Thyroid gland (tissue), 4 donors: ENCODE measurements at places on chromosomes 1 and 21. TPM values are rescaled to one million over a fixed set of nuclear protein-coding genes. Genes with fewer than 3 reads are reported as not detected.
A peak's percentile ranks its signal among the peaks of the same experiment; 100 is the strongest.

Gene IL19
- total RNA-seq = not detected

Gene RASSF5
- total RNA-seq = 14.0 TPM

Gene IQCC
- 5.4 TPM for total RNA-seq

Gene SLC30A1
- total RNA-seq = 22.7 TPM

Gene UCK2
- 21.0 TPM for total RNA-seq

Gene S100A8
- total RNA-seq = not detected

Gene MRPL24
- 55.6 TPM for total RNA-seq

Gene CFHR3
- 0.27 TPM for total RNA-seq

Gene SPRR2B
- total RNA-seq = not detected

Gene C1orf116
- total RNA-seq = 7.1 TPM

Gene KCNJ15
- total RNA-seq = 67.2 TPM

Gene CATSPERE
- total RNA-seq = 3.6 TPM

GRCh38 chr21:45620201-45620923 is 23.2 kb upstream of the PCBP3 start:
- H3K27me3 ChIP-seq = no peaks in the 10 kb centered on the region
- no peak overlapping the region for H3K4me3 ChIP-seq
- H3K27ac ChIP-seq = no peak overlapping the region
- DNase-seq = no peak

- H3K36me3 ChIP-seq = no peaks in the 10 kb centered on the region
- H3K4me3 ChIP-seq = no peak overlapping the region
- no peaks in the 10 kb centered on the region for H3K27me3 ChIP-seq
- peak; percentile 72 for DNase-seq
Observed at GRCh38 chr1:36934061-36934460, 100.3 kb downstream of the GRIK3 start.

DNA sequence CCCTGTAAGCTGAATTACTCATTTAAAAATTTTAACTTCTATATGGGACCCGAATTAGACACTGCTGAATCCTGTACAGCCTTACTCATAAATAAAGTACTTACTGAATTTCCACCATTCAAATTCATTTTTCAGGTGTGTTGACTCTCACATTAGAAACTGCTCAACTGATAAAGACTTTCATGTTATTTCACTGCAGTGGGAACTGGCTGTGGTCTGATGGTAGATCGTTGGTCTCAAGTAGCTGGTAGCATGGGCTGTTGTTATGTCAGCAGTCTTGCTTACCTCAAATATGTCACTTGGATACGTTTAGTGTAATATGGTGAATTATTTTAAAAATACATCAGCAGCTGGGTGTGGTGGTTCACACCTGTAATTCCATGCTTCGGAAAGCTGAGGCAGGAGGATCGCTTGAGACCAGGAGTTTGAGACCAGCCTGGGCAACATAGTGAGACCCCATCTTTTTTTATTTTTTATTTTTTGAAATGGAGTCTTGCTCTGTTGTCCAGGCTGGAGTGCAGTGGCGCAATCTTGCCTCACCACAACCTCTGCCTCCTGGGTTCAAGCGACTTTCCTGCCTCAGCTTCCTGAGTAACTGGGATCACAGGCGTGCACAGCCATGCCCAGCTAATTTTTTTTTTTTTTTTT is 10.4 kb downstream of the DEGS1 start:
- no peak for DNase-seq
- no peak overlapping the region for H3K27ac ChIP-seq
- peaks cover 5% of the 10 kb centered on the region for H3K36me3 ChIP-seq
- no peaks in the 10 kb centered on the region for H3K27me3 ChIP-seq
- no peaks in the 10 kb centered on the region for H3K4me1 ChIP-seq

DNA sequence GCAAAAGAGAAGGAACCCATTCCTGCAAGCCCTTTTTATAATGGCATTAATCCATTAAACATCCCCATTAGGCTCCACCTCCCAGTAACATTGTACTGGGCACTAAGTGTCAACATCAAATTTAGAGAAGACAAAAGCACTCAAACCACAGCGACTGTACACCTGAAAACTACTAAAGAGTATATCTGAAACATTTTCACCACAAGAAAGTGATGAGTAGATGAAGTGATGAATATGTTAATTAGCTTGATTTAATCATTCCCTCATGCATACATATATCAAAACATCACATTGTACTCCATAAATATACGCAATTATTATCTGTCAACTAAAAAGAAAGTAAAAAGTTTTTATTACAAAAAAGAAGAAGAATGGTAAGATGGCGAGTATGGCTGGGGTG is 26.4 kb downstream of the ACP6 start:
- no peaks in the 10 kb centered on the region for H3K27me3 ChIP-seq
- H3K27ac ChIP-seq = no peak overlapping the region
- H3K4me1 ChIP-seq = peaks cover 5% of the 10 kb centered on the region
- H3K36me3 ChIP-seq = peaks cover 9% of the 10 kb centered on the region
- no peak overlapping the region for H3K4me3 ChIP-seq

- no peak overlapping the region for H3K27ac ChIP-seq
- DNase-seq = no peak
- no peaks in the 10 kb centered on the region for H3K27me3 ChIP-seq
- H3K4me3 ChIP-seq = no peak overlapping the region
- H3K4me1 ChIP-seq = no peaks in the 10 kb centered on the region
Observed at GRCh38 chr1:84247425-84248220, 53.9 kb upstream of the SAMD13 start.

- no peaks in the 10 kb centered on the region for H3K36me3 ChIP-seq
- H3K4me3 ChIP-seq = no peak overlapping the region
- no peaks in the 10 kb centered on the region for H3K4me1 ChIP-seq
- H3K27me3 ChIP-seq = no peaks in the 10 kb centered on the region
- no peak for DNase-seq
- no peak overlapping the region for H3K27ac ChIP-seq
Observed at GRCh38 chr1:172278478-172278877, 142.0 kb upstream of the C1orf105 start.

GRCh38 chr1:3942416-3943122 is 42.5 kb upstream of the C1orf174 start:
- H3K27me3 ChIP-seq = no peaks in the 10 kb centered on the region
- H3K4me3 ChIP-seq = no peak overlapping the region
- no peak overlapping the region for H3K27ac ChIP-seq
- DNase-seq = no peak
- H3K36me3 ChIP-seq = no peaks in the 10 kb centered on the region
- no peaks in the 10 kb centered on the region for H3K4me1 ChIP-seq

DNA sequence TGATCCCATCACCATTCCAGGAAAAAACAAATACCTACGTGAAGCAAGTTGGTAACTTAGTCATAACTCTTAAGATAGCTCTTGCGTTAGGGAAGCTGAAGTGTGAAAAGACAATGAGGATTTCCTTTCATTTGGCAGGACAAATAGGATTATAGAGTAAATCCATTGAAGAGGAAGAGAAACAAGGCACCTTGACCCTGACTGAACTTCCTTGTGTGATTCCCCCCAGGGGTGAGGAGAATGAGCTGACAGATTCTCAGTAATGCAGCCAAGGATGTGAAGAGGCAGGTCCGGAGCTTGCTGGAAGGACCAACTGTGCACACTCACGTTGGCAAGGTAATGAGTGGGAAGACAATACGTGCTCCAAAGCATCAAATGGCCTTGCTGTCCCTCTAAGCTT is 55.0 kb upstream of the HMCN1 start:
- no peaks in the 10 kb centered on the region for H3K27me3 ChIP-seq
- H3K27ac ChIP-seq = no peak overlapping the region

DNA sequence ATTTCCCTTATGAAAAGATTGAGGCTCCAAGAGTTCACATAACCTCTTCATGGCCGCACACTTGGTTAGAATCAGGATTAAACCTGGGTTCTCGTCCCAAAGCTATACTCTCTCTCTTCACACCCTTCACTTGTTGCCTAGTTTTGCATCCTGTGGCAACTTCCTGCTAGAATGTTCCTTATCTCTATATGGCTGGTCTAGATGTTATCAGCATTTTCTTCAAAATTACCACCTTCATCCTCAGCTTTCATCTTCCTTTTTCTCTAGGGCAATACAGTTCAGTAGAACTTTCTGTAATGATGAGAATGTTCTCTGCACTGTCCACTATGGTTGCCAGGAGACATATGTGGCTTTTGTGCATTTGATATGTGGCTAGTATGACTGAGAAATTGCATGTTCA is 31.1 kb upstream of the BCAR3 start:
- H3K27ac ChIP-seq = no peak overlapping the region
- no peak overlapping the region for H3K4me3 ChIP-seq
- no peaks in the 10 kb centered on the region for H3K27me3 ChIP-seq
- no peak for DNase-seq
- H3K4me1 ChIP-seq = peaks cover 21% of the 10 kb centered on the region

- no peaks in the 10 kb centered on the region for H3K4me1 ChIP-seq
- no peaks in the 10 kb centered on the region for H3K27me3 ChIP-seq
- no peak overlapping the region for H3K27ac ChIP-seq
- no peak for DNase-seq
- no peak overlapping the region for H3K4me3 ChIP-seq
Observed at GRCh38 chr1:229047840-229048620, 222.9 kb upstream of the RAB4A start.

DNA sequence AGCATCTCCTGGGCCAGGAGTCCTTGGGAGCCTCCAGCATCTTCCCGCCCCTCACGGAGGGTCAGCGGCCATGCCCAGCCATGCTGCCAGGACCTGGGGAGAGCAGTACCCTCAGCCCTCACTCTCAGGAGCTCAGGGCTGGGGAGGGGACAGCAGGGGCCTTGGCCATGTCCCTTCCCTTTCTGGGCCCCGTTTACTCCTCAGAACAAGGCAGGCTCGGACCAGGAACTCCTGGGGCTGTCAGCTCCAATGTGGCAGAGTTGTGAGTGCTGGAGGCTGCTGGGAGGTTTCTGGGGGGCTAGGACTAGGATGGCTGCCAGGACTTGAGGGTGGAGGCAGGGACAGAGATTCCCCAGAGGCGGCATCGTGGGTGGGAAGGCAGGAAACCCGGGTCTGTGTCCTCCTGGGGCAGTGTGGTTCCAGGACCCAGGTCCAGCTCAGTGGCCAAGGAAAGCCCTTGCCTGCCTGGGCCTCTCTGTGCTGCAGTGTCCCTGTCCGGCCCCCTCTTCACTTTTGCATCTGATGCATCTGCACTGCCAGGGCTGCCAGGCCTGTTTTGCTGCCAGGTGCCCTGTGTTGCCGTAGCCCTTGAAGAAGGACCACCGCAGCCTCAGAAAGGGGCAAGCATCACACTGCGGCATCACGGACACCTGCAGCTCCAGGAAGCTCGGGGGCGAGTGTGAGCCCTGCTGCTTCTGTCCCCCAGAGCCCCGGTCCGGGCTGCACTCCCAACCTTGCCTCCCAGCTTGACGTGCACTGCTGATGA is 223.9 kb downstream of the CAMTA1 start:
- H3K27ac ChIP-seq = no peak overlapping the region
- DNase-seq = no peak
- H3K36me3 ChIP-seq = no peaks in the 10 kb centered on the region
- H3K4me3 ChIP-seq = no peak overlapping the region
- no peaks in the 10 kb centered on the region for H3K27me3 ChIP-seq
- no peaks in the 10 kb centered on the region for H3K4me1 ChIP-seq

- no peak overlapping the region for H3K4me3 ChIP-seq
- no peak overlapping the region for H3K27ac ChIP-seq
- H3K4me1 ChIP-seq = no peaks in the 10 kb centered on the region
- no peak for DNase-seq
Observed at GRCh38 chr1:192118881-192119405, 39.3 kb upstream of the RGS18 start.

DNA sequence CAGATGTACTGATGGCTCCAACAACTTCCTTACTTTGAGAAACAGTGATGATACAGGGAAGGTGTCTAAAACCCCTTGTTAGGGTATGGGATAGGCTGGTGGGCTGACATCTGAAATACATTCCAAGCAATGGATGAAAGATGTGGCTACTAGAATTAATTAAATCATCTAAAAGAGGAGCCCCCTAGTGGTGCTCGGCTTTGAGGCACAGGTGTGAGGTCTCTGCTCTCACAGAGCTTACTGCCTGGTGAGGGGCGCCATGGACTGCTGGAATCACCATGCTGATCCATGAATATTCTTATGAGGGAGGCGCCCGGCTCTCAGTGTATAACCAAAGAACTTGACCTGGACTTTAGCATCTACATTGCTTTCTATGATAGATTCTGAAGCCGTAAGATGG is 48.5 kb downstream of the GNG4 start:
- no peaks in the 10 kb centered on the region for H3K36me3 ChIP-seq
- peak; percentile 33 for DNase-seq
- no peak overlapping the region for H3K27ac ChIP-seq
- H3K4me3 ChIP-seq = no peak overlapping the region
- H3K4me1 ChIP-seq = no peaks in the 10 kb centered on the region

- H3K27me3 ChIP-seq = no peaks in the 10 kb centered on the region
- H3K4me3 ChIP-seq = no peak overlapping the region
- H3K36me3 ChIP-seq = no peaks in the 10 kb centered on the region
- no peak overlapping the region for H3K27ac ChIP-seq
Observed at GRCh38 chr1:240219104-240219503, 127.4 kb downstream of the FMN2 start.

- H3K27ac ChIP-seq = no peak overlapping the region
- H3K4me1 ChIP-seq = peaks cover 8% of the 10 kb centered on the region
- H3K4me3 ChIP-seq = no peak overlapping the region
- no peaks in the 10 kb centered on the region for H3K27me3 ChIP-seq
Observed at GRCh38 chr21:41663805-41664788, 102.8 kb downstream of the RIPK4 start.

GRCh38 chr1:23069675-23070074 is 50.4 kb downstream of the KDM1A start:
- H3K27me3 ChIP-seq = no peaks in the 10 kb centered on the region
- DNase-seq = no peak
- H3K27ac ChIP-seq = no peak overlapping the region
- no peaks in the 10 kb centered on the region for H3K4me1 ChIP-seq
- H3K4me3 ChIP-seq = no peak overlapping the region

GRCh38 chr1:31364561-31365250 is 8.2 kb downstream of the FABP3 start:
- DNase-seq = peak; percentile 89
- no peak overlapping the region for H3K4me3 ChIP-seq
- H3K4me1 ChIP-seq = peaks cover 58% of the 10 kb centered on the region
- H3K27ac ChIP-seq = peak overlapping the region; percentile 99
- H3K27me3 ChIP-seq = no peaks in the 10 kb centered on the region

GRCh38 chr1:158999316-159000069 is 10.2 kb upstream of the IFI16 start:
- DNase-seq = peak; percentile 56
- peak overlapping the region; percentile 23 for H3K4me3 ChIP-seq
- no peaks in the 10 kb centered on the region for H3K36me3 ChIP-seq
- peaks cover 7% of the 10 kb centered on the region for H3K4me1 ChIP-seq
- no peaks in the 10 kb centered on the region for H3K27me3 ChIP-seq
- peak overlapping the region; percentile 81 for H3K27ac ChIP-seq

DNA sequence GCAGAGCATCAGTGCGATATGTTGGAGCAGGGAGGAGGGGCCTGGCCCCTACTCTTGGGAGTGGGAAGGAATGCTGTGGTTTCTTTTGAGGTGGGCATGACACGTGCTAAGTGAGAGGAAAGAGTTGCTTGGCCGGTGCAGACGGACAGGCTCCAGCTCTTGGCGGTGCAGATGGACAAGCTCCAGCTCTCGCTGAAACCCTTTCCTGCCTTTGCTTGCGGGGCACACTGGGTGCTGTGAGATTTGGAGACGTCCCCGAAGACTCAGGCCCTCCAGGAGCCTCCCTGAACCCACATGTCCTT is 15.9 kb downstream of the PDXK start:
- no peak for DNase-seq
- H3K36me3 ChIP-seq = no peaks in the 10 kb centered on the region
- no peak overlapping the region for H3K27ac ChIP-seq
- H3K27me3 ChIP-seq = no peaks in the 10 kb centered on the region
- no peak overlapping the region for H3K4me3 ChIP-seq
